ENCODE measurements at places on chromosomes 2 and 18. TPM values are rescaled to one million over a fixed set of nuclear protein-coding genes. Genes with fewer than 3 reads are reported as not detected.

Gene LGALSL
- total RNA-seq: 9.7 TPM

Gene RBKS
- 6.8 TPM for total RNA-seq

Gene ARHGAP28
- total RNA-seq: not detected

Gene ALPG
- 1.2 TPM for total RNA-seq

Gene RAX
- total RNA-seq: not detected

Gene STAT4
- total RNA-seq: 0.23 TPM

Gene CHPF
- total RNA-seq: 78.2 TPM

Gene FER1L5
- 0.09 TPM for total RNA-seq

Gene CD28
- not detected for total RNA-seq

Gene IL1R1
- 5.0 TPM for total RNA-seq

Gene SYT4
- not detected for total RNA-seq

Gene MPP4
- not detected for total RNA-seq

Gene CD8A
- total RNA-seq: 0.28 TPM

Gene PLCD4
- total RNA-seq: 0.74 TPM

Gene CNRIP1
- total RNA-seq: not detected

Gene ATP6V1B1
- total RNA-seq: 13.9 TPM

Gene TIGD1
- total RNA-seq: 12.7 TPM

Gene SRD5A2
- not detected for total RNA-seq

Gene MC4R
- not detected for total RNA-seq

Gene MGAT5
- 37.7 TPM for total RNA-seq

Gene SCYGR7
- not detected for total RNA-seq

Gene ACMSD
- not detected for total RNA-seq

Gene TMEM214
- 60.9 TPM for total RNA-seq

Gene RSAD2
- not detected for total RNA-seq

Gene SLC9A2
- total RNA-seq: 13.4 TPM

Gene FHL2
- 109 TPM for total RNA-seq

Gene ZC3H6
- 10.0 TPM for total RNA-seq

Gene SLC38A11
- total RNA-seq: not detected

Gene KCNG2
- total RNA-seq: not detected

Gene CRYGD
- not detected for total RNA-seq

Gene ZC3H8
- total RNA-seq: 11.3 TPM

Gene AMER3
- not detected for total RNA-seq

Gene INHBB
- total RNA-seq: 57.5 TPM

Gene C1GALT1C1L
- total RNA-seq: 4.6 TPM

Gene FAP
- not detected for total RNA-seq

Gene RETREG2
- total RNA-seq: 84.4 TPM

Gene VSNL1
- total RNA-seq: not detected

Gene SERPINB13
- total RNA-seq: not detected

Gene QPCT
- 3.0 TPM for total RNA-seq

Gene TXNDC2
- 0.11 TPM for total RNA-seq

Gene ITGA4
- 0.15 TPM for total RNA-seq

Gene CHAC2
- 5.0 TPM for total RNA-seq

Gene APCDD1
- not detected for total RNA-seq

Gene CDH19
- total RNA-seq: not detected

Gene ADGRF3
- 0.48 TPM for total RNA-seq

Gene LRRTM1
- not detected for total RNA-seq

Gene COMMD1
- total RNA-seq: 16.3 TPM

Gene SRBD1
- 17.8 TPM for total RNA-seq

Gene PLA2R1
- 0.40 TPM for total RNA-seq

Gene SCYGR4
- not detected for total RNA-seq

Gene IL36G
- total RNA-seq: not detected

Gene WDR35
- total RNA-seq: 7.4 TPM

Gene CFAP221
- not detected for total RNA-seq

Gene FAM110C
- total RNA-seq: 21.1 TPM

Gene ALLC
- not detected for total RNA-seq

Gene CCDC102B
- total RNA-seq: 2.3 TPM
